ENCODE measurements at places on chromosomes 4 and X.

- no peak for DNase-seq
Observed at GRCh38 chrX:12423346-12423745, 285.1 kb downstream of the FRMPD4 start.

GRCh38 chr4:168362025-168362401 lies 43.5 kb upstream of the DDX60 start:
- DNase-seq: no peak

DNA sequence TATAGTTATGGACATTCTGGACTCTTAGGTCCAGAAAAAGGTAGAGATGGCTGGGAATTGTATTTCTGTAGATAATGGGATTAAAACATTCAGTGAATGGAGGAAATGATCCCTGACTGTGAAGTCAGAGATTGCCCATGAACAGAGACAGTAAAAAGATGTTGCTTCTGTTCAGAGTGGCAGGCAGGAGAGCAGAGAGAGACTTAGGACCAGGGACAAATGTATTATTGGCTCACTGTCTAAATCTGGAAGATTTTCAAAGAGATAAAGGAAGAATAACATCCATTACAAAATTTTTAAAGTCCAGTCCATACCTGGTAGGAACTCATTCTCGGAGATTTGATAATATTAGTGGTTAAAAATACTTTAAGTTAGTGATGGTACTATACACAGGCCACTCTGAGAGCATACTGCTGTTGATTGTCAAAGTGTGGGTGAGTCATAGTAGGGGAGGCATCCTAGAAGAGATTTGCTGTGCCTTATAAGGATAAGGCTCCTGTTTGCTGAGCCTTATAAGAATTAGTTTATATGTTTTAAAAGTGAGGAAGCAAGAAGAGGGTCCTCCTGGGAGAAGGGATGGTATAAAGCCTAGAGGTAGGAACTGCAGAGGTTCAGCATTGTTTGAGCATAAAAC lies 53.0 kb downstream of the JADE3 start:
- no peak for DNase-seq

DNA sequence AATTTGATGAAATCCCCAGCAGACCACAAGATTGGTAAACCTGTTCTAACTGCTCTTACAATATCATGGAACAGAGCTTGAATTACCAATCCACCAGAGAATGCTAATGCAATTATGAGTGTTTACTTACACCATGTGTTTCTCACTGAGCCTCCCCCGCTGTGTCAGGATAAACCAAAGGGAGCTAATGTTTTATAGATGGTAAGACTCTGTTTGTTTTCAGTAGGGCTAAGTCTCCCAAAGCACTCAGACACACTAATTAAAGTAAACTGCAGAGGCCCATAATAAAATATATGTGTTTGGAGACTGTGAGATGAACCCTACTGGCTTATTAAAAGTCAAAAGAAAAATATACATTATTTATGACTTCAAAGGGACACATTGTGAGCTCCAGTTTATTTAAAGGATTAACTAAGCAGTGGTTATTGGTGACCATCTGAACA lies 261.7 kb upstream of the FAM241A start:
- DNase-seq: no peak

- no peak for DNase-seq
Observed at GRCh38 chrX:38732866-38733265, 68.4 kb upstream of the MID1IP1 start.

- no peak for DNase-seq
Observed at GRCh38 chr4:184668511-184669114, 19.1 kb downstream of the PRIMPOL start.

- no peak for DNase-seq
Observed at GRCh38 chrX:119734897-119735339, 23.5 kb upstream of the SOWAHD start.

- DNase-seq: no peak
Observed at GRCh38 chrX:33339219-33339618, 127.9 kb upstream of the DMD start.

GRCh38 chr4:108203377-108203776 lies 34.6 kb upstream of the LEF1 start:
- DNase-seq: no peak

DNA sequence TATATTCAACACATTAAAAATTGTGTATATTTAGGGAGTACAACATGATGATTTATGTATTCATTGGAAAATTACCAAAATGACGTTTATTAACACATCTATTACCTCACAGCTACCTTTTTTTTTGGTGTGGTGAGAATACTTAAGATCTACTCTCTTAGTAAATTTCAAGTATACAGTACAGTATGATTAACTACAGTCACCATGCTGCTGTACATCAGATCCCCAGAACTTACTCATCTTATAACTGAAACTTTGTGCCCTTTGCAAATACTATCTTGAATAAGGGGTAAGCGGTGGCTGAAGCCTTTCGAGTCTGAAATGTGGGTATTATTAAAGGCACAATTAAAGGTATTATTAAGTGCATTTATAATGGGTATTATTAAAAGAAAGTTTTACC lies 976 bp downstream of the PHKA1 start:
- DNase-seq: no peak

- DNase-seq: no peak
Observed at GRCh38 chrX:70128071-70128470, 5.2 kb upstream of the IGBP1 start.
